Stimulated activated CD4-positive, alpha-beta T cell treated with anti-CD3 and anti-CD28 coated beads, Interleukin-4, amount 100 ng/mL, for 1 hour (primary cell): ENCODE measurements at places on chromosomes 13 and 19.

GRCh38 chr19:3606690-3607289 lies at the start of gene TBXA2R:
TBXA2R (minus strand) TSS chr19:3606875; CDS start chr19:3600634, 6,241 bp downstream.
- peak; percentile 67 for DNase-seq

DNA sequence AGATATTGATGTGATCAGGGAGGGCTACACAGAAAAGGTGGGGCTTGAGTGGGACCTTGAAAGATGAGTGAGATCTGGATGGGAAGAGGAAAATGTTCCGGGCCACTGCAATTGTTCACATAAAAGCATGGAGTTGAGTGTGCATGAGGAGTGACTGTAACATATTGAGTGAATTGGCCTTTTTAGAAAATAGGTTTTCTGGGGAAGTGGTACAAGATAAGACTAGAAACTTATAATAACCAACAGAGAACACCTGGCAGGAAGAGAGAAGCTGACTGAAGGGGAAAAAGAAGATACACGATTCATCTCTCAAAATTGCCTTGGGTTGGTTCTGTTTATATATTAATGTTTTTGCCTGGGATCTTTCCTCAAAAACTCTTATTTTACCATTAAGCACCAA lies 32.2 kb downstream of the SLC10A2 start:
- no peak for DNase-seq

DNA sequence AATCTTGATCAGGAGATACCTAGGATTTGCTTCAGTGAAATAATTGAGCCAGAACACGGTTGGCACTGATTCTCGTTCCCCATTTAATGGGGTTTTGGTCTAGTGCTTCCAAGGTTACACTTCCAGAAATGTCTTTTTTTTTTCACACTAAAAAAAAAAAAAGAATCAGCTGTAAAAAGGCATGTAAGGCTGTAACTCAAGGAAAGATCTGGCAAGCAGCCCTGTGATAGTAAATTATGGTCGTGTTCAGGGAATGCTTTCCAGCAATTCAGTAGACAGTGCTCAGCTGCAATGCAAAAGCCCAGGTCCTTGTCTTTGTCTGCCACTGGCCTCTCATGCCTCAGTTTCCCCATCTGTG lies 27.2 kb upstream of the NDUFS7 start:
- no peak for DNase-seq

DNA sequence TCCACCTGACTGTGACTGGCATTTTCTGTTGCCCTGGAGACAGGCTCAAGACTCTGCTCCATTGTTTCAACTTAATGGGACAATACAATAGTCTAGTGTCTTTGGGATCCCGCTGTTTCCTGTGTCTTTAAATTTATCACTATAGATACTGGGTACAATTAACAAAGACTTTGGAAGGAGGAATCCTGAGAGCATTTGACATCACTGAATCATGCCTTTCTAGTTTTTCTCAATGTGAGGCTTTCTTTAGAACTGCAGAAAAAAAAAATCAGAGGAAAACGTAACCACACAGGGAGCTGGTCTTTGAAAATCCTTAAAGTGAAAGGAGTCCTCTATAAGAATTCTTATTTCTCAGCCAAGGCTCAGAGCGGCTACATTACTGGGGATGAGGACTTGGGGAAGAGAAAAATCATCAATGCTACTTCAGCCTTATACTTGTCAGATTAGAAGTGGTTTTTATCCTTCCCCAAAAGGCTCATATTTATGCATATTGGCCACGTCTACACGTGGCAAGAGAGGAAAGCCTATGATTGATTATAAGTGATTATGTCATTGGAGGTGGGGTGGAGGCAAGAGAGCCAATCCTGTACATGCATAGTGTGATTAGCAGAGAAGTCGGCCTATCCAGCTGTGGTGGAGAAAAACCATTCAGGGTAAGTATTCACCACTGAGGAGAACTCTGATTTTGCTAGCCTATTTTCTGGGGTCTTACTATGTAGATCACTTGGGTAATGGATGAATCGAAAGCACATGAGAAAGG lies 34.4 kb upstream of the UBL3 start:
- DNase-seq, result no peak

GRCh38 chr13:34258646-34259386 lies 440.9 kb downstream of the RFC3 start:
- DNase-seq, result no peak

DNA sequence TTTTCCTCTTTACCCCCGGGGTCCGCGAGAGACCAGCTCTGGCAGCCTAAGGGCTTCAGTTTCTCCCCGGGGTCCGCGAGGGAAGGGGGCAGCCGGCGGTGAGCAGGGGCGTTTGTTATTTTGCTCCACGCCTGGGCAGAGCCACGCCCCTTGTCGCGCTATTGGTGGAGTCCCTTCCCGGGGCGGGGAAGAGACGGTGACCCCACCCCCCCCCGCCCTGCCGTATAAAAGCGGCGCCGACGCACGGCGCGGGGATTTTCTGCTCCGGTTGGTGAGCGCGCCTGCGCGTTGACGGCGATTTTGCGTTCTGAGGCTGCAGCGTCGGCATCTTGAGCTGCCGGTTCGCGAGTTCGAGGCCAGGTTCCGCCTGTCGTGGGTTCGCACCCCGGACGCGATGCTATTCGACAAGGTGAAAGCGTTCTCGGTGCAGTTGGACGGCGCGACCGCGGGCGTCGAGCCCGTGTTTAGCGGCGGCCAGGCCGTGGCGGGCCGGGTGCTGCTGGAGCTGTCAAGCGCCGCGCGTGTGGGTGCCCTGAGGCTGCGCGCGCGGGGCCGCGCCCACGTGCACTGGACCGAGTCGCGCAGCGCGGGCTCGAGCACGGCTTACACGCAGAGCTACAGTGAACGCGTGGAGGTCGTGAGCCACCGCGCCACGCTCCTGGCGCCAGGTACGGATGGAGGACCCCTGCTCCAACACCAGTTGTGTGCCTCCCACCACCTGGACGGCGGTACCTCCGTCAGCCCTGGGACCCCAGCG lies at the start of gene ARRDC2:
ARRDC2 (plus strand) TSS at position 254 of the 757 bp plus-strand sequence; CDS start at position 395, 141 bp downstream.
- peak; percentile 89 for DNase-seq

- no peak for DNase-seq
Observed at GRCh38 chr13:73433890-73434289, 375.1 kb downstream of the KLF5 start.

DNA sequence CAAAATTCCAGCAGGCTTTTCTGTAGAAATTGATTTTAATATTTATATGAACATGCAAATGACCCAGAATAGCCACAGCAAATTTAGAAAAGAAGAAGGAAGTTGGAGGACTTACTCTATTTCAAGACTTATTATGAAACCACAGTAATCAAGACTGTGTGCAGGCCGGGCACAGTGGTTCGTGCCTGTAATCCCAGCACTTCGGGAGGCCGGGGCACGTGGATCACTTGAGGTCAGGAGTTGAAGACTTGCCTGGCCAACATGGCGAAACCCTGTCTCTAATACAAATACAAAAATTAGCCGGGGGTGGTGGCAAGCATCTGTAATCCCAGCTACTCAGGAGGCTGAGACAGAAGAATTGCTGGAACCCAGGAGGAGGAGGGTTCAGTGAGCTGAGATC lies 6.0 kb upstream of the FFAR2 start:
- DNase-seq, result no peak

DNA sequence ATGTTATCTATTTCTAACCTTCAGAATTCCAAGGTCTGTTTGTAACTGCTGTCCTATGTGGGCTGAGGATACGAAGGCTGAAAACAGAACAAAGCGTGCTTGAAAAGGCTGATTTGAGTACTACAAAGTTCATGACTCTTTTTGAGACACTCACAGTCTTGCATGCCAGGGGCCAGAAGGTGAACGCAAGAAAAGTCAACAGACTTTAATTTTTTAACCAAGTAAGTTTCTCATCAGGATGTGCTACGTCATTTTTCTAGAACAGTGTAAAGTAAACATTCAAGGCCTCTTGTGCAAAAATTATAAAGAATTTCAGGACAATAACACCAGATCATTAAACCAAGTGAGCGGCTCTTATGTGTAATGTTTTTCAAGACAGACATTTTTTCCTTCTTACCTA lies 163.5 kb downstream of the COG6 start:
- DNase-seq, result no peak

DNA sequence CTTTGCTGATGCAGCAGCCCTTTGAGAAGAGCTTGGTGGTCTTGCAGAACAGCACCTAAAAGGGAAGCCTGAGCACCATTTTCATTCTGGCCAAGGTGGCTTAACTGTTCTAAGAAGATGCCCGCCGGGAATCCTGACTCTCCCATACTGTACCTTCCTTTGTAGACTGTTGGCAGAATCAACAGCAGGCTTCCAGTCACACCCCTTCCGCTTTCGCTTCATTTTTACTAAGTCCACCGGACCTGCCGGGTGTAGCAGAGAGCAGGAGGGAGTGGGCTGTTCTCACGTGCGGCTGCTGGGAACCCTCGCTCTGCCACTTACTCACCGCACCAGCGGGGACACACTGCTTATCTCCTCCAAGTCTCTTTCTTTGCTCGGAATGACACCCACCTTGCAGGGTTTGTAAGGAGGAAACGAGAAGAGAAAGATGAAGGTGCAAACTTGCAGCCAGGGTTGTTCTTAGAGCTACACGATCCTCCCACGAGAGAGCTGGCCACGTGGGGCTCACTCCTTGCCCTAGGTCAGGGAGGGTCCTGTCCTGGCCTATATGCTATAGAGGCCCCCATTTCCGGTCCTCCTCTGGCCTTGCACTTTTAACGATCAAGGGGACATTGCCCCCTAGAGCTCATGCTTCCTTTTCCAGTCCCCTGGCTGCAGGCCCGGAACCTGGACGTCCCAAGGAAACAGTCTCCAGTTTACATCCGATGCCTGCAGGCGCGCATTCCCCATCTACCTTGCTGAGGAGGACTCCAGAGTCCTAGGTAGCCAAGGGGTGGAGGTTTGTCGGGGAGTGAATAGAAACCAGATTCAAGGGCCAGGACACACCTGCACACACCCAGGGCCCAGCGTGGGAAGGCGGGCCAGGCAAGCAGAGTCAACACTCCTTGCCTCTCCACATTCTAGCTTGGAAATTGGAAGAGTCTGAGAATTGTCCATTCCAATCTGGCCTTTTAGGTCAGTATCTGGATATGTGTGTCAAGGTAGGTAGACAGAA lies 453.6 kb downstream of the IRS2 start:
- no peak for DNase-seq

DNA sequence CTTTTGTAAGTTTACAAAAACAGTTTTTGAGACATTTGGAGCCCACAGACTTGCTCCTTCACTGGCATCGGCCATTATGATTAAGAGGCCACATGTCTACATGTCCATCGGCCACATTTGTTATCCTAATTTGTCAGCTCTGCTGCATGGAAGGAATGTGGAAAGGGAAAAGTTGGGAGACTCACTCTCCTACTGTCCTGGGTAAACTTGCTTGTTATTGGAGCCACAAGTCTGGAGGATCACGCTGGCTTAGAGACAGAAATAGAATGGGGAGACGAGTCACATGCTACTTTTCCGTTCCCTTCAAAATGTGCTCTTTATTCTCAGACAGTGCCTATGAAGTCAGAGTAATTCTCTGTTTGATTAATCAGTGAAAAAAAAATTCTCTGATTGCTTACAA lies 741.2 kb upstream of the PCDH9 start:
- no peak for DNase-seq

DNA sequence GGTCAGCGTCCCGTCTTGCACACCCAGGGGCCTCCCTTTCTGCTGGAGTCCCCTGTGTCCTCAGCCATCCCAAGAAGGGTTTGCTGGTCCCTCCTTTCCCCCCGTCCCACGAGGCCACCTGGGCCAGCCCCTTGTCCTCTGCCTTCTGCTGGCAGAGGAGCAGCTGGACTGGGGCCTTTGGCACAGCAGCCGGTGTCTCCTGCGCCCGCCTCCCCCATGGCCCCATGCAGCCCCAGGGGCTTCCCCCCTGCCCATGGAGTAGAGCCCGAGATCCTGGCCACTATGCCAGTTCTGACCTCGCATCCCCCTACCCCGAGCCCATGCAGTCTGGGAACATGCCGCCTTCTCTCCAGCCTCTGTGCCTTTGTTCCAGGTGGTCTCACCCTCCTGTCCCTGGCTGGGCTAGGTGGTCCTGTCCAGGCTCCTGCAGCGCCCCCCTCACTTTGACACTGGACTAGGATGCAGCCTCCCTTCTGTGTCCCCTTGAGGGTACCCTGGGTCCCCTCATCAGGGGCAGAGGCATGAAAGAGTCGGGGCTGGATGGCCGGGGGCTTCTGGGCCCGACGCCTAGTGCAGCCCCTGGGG lies 5.7 kb upstream of the GARIN5A start:
- no peak for DNase-seq

DNA sequence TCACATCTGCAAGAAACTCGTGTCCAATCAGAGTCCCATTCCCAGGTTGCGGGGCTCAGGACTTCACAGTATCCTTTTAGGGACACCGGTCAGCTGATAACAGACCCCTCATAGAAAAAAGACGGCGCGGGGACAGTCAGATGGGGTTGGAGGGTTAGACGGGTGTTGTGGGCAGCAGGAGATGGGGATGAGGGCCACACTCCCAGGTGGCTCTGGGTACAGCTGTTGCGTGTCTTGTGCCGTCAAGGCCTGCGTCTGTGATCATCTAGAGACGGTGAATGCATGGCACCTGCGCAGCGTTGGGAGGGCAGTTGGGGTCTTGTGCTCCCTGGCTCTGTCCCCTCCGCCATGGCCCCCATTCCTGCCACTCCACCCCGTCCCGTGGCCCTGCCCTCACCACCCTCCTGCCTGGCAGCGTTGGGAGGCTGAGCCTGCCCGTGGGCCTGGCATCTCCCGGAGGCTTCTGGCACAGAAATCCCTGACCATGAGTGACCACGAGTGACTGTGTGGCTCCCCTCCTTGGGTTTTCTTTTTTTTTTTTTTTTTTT lies 14.0 kb upstream of the TEKTIP1 start:
- no peak for DNase-seq

DNA sequence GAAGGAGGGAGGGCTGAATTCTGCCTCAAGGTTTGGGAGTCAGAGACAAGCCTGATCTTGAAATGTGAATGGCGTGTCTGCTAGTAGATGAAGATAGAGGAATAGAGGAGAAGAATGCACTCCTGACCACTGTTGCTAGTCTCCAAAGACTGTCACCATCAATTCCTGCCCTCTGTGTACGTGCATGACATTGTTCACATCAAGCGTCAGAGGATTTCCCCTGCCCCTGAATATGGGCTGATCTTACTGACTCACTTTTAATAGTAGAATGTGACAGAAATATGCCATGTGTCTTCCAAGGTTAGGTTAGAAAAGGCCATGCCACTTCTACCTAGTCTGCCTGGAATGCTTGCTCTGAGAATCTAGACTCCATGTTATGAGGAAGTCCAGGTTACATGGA lies 538.6 kb downstream of the DIAPH3 start:
- DNase-seq, result no peak

DNA sequence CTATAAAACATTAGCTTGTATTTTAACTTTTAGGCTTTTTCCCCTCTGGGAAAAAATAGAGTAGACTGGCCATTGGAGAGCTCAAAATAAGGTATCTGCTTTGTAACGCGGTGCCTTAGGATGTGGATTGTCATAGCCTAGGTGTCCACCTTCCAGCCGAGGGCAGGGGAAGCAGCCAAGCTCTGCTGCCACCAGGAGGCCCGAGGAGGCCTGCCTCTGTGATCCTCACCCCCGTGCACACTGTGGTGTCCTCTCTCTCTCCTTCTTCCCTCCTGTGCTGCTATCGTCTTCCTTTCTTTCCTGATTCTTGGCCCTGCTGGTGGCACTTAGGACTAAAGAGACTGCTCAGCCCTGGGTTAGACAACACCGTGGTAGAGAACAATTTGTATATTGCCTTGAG lies 11.3 kb downstream of the HNRNPM start:
- DNase-seq, result no peak

- DNase-seq, result peak; percentile 17
Observed at GRCh38 chr13:30870049-30870884, 35.8 kb upstream of the MEDAG start.

- no peak for DNase-seq
Observed at GRCh38 chr13:67071918-67072598, 158.1 kb downstream of the PCDH9 start.

GRCh38 chr13:51063909-51064308 lies 47.2 kb downstream of the C13orf42 start:
- no peak for DNase-seq
